ENCODE measurements at places on chromosomes 7 and 10. TPM values are rescaled to one million over a fixed set of nuclear protein-coding genes. Genes with fewer than 3 reads are reported as not detected.

DNA sequence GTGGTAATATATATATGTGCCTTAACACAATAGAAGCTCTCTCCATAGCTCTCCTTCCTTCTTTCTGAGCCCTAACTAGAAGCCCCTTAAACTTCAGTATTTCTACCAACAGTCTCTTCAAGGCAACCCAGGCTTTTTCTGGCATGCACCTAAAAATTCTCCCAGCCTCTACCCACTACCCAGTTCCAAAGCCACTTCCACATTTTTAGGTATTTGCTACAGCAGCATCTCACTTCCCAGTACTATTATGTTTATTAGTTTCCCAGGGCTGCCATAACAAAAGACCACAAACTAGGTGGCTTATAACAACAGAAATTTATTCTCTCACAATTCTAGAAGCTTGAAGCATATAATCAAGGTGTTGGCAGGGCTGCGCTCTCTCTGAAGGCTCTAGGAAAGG is 15.7 kb upstream of the TNKS2 start:
- DNase-seq, result no peak

Gene PNLIP
- total RNA-seq, result not detected

Gene PPP1R17
- total RNA-seq, result 0.09 TPM

Gene STN1
- 26.4 TPM for total RNA-seq

GRCh38 chr10:127040756-127041155 is 135.5 kb downstream of the DOCK1 start:
- no peak for DNase-seq

GRCh38 chr7:154746571-154747360 is 256.2 kb downstream of the PAXIP1 start:
- DNase-seq, result no peak

DNA sequence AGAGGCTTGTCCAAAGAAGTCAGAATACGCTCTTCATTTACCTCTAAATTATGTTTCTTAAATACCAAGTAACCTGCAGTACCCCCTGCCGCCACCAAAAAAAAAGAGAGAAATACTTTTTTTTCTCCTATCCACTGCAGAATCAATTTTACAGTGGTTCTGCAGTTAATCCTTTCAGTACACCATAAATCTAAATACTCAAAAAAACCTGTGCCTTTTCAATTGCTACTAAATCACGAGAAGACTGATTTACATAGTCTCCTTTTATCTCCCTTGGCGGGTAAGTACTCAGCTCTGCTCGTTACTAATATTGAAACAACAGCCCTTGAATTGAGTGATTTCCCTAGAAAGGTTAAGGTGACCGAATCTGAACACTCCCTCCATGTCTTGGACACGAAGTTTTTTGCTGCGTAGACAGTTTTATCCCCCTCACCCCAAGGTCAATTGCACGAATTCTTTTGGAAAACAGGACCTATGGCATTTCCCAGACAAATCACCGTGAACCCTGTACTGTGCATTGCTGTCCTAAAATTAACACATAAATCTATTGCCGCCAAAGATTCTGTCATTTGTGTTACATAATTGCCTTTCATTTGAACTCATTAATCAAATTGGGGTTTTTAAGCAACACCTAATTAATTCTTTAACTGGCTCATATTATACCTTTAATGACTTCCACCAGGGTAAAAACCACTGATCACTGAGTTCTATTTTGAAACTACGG is 512 bp upstream of the VIM start:
- no peak for DNase-seq

- DNase-seq, result no peak
Measured at GRCh38 chr7:81725003-81725811, 44.6 kb downstream of the HGF start.

- DNase-seq, result no peak
Measured at GRCh38 chr7:155329225-155329624, 31.5 kb downstream of the INSIG1 start.

All from neural progenitor cell (in vitro differentiated cells).